ENCODE measurements at places on chromosomes 12 and 14. TPM values are rescaled to one million over a fixed set of nuclear protein-coding genes. Genes with fewer than 3 reads are reported as not detected.

- DNase-seq, result no peak
Measured at GRCh38 chr12:19458733-19459132, 19.4 kb downstream of the AEBP2 start.

DNA sequence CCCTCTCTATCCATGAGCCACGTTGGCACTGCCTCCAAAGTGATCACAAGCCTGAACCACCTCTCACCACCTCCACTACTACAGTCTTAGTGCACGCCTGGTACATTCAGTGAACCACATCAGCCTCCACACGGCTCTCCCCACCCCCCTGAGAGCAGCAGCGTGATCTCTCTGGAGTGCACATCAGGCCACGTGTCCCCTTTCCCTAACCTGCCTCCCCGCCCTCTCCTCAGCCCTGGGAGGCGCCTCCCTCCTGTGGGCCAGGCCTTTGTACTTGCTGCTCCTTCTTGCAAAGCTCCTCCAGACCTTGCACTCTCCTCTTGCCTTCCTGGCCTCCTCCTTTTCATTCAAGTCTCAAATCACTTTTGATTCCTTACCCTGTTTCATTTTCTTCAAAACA lies 49.8 kb downstream of the SLC6A12 start:
- no peak for DNase-seq

DNA sequence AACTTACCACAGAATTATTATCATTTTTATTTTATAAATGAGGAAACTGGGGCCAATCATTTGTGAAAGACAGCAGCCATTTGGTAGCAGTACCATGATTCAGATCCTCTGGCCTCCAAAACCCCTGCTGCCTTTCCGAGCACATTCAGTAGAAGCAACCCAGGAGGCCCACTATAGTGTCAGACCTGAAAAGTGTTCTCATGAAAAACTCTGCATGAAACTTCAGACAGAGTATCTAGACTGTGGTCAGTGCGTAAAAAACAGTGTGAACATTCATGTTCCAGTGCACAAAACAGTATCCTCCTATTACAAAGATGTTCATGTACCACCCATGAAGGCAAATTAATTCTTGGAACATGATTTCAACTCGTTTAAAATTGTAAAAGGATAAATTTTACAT lies 112.0 kb downstream of the EPS8 start:
- DNase-seq, result no peak

DNA sequence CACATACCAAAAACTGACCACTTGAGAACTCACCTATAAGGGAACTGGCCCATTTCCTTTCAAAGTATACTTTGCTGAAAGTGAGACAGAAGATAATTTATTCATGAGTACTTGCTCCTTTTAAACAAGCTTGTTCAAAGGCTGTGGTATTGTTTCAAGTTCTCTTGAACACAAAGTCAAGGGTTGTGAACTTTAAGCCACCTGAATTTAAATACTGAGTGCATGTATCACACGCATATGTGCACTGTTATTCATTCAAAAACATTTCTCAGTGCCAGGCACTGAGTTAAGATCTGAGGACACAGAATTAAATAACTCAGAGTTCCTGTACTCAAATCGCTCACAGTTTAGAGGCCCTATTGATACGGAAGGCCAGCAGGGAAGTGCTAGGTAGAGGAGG lies 19.1 kb upstream of the LDHB start:
- no peak for DNase-seq

GRCh38 chr12:92445253-92446082 lies 257.3 kb upstream of the PLEKHG7 start:
- no peak for DNase-seq

GRCh38 chr14:101471723-101472517 lies 89.4 kb upstream of the DIO3 start:
- peak; percentile 72 for DNase-seq

The NTF3 gene
- total RNA-seq, result 0.70 TPM

The CCDC175 gene
- not detected for total RNA-seq

The CMTM5 gene
- not detected for total RNA-seq

The FBLN5 gene
- total RNA-seq, result 31.8 TPM

Measured in cardiac septum (tissue), 1 donor.